ENCODE measurements at places on chromosomes 11 and 22. TPM values are rescaled to one million over a fixed set of nuclear protein-coding genes. Genes with fewer than 3 reads are reported as not detected.

The NLRP14 gene
- not detected for total RNA-seq

The DDB1 gene
- 222 TPM for total RNA-seq

The C1QTNF5 gene
- total RNA-seq = not detected

The MOGAT2 gene
- total RNA-seq = not detected

The KCNE3 gene
- not detected for total RNA-seq

The TYMP gene
- 64.7 TPM for total RNA-seq

The HTR3A gene
- not detected for total RNA-seq

The OR2AG2 gene
- total RNA-seq = not detected

The EFCAB6 gene
- total RNA-seq = 0.27 TPM

The CLDN5 gene
- total RNA-seq = 0.31 TPM

The CBLIF gene
- total RNA-seq = not detected

The PACSIN3 gene
- total RNA-seq = 5.3 TPM

The TSGA10IP gene
- not detected for total RNA-seq

The ELFN2 gene
- total RNA-seq = 0.39 TPM

The PKDREJ gene
- total RNA-seq = not detected

The SCGB1C1 gene
- not detected for total RNA-seq

The NUP50 gene
- 156 TPM for total RNA-seq

The C11orf16 gene
- total RNA-seq = not detected

The BIRC3 gene
- 139 TPM for total RNA-seq

The XPNPEP3 gene
- 19.4 TPM for total RNA-seq

The OR5B21 gene
- total RNA-seq = not detected

The DNAJB7 gene
- total RNA-seq = not detected

The SPECC1L gene
- total RNA-seq = 34.3 TPM

The KRTAP5-11 gene
- not detected for total RNA-seq

The COX8A gene
- total RNA-seq = 559 TPM

The TREH gene
- total RNA-seq = not detected
